Vagina (tissue), 2 donors: ENCODE measurements at places on chromosomes 4 and X.

DNA sequence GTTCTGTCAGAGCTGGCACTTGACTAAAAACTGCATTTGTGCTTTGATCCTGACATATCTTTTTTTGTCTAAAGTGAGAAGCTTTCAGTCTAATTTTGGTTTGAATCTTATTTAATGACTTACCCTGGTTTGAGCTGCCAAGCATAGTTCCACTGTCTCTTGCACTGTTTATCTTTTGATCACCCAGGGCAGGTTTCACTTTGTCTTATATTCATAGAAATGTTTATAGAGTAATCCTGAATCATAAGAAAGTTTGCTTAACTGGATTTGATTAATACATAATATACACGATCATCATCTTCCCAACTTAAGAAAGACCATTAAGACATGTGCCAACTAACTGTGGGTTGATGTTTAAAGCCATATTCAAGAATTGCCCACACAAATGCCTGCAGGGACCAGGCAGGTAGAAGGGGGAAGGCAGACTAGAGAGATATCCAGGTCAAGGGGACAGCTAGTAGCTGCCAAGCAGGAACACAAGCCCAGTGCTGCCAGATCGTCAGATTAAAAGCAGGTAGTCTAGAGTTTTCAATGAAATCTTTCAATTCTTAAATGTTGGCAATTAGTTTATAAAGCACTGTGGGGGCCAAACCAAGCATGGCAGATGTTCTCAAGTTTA is 1.9 kb downstream of the GK start:
- no peak for DNase-seq

- DNase-seq, result no peak
Measured at GRCh38 chrX:153423652-153424051, 12.4 kb downstream of the ZFP92 start.

GRCh38 chr4:19999276-19999675 is 252.4 kb upstream of the SLIT2 start:
- no peak for DNase-seq

- DNase-seq, result no peak
Measured at GRCh38 chr4:175277816-175278215, 359.7 kb downstream of the ADAM29 start.
